ENCODE measurements at places on chromosomes 7 and 10.
A peak's percentile ranks its signal among the peaks of the same experiment; 100 is the strongest.

GRCh38 chr7:40429826-40430225 is 295.0 kb downstream of the SUGCT start:
- DNase-seq, result no peak

- DNase-seq, result no peak
Measured at GRCh38 chr7:151125846-151126481, 39.7 kb downstream of the AGAP3 start.

DNA sequence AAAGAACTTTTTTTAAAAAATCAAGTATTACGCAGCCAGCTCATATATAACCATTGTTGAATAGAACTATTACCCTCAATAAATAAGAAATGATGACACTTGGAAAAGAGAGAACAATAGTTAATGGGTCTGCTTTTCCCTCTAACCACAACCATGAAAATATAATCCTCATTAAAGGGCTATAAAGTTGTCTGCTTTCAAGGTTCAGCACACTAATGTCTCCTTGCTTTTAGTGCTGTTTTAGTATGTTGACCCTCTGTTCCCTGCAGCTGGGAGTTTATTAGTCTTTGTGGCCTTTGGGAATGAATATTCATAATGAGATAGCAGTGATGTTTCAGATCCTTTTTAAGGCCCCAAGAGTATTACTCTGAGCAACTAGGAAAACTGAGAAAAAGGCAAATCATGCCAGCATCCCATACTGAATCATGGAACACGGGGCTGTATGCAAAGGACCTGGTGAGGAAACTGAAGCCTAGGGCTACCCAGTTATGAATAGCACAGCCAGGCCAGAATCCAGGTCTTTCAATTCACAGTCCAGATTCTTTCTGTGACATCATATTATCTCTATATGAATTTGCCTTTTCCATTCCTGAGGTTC is 332.0 kb upstream of the LRGUK start:
- no peak for DNase-seq

GRCh38 chr10:118594392-118595063 is 920 bp downstream of the PRLHR start:
- peak; percentile 22 for DNase-seq

GRCh38 chr7:67659091-67659490 is 662.5 kb downstream of the TYW1 start:
- no peak for DNase-seq

DNA sequence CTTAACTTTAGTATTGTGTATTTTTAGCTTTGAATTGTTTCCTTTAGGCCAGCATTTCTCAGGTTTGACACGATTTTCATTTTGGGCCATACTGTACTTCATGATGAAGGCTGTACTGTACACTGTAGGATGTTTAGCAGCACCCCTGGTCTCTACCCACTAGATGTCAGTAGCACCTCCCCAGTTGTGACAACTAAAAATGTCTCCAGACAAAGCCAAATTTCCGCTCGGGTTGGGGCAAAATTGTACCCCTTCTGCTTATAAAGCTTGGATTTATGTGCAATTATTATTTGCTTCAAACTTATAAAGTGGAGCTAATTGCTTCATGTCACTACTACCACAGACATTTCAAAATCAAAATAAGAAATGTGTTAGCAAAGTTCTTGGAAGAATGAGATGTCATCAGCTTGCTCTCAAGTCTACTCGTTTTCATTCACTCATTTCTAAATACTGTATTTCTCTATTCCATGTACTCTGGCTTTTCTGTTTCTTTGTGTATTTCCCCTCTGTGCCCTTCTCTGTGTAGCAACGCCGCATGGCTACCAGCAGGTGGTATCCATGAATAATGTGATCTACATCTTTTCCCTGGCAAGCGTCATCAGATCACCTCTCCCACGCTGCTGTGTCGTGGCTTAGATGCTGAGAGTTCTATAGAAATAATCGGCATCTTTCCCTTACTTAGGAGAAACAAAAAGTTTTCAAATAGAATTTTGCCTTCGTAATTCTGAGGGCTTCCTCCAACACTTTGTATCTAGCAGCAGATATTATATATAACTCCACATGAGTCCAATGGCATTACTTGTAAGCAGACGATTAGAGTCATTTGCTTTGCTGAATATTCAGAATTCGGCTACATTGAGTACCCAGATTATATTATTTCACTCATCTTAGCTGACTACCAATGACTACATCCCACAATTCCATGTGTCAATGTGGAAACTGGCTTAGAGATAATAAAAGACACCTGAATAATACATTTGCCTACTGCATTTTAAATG is 47.8 kb upstream of the CALCR start:
- DNase-seq, result peak; percentile 22

GRCh38 chr10:124918191-124918830 is 23.6 kb upstream of the ZRANB1 start:
- peak; percentile 83 for DNase-seq

DNA sequence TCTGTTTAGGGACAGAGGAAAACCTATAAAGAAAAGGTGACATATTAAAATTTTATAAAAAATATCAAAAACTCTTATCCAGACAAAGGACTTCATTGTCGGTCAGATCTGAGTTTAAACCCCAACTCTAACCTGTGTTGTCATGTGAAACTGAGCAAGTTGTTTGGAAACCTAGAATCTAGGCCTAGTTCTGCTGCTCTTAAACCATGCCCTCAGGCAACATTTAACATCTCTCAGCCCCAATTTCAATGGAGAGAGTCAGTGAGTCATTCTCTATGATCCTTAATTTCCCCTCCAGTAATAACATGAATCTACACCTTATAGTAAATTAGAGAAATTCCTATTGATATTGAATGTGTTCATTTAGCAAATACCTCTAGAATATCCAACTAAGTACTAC is 192.3 kb downstream of the IMMP2L start:
- DNase-seq, result no peak

GRCh38 chr7:152354061-152354460 is 81.7 kb downstream of the KMT2C start:
- DNase-seq, result peak; percentile 65

- no peak for DNase-seq
Measured at GRCh38 chr7:29030781-29031275, 72.7 kb upstream of the TRIL start.

GRCh38 chr10:43308986-43309385 is 42.1 kb upstream of the RASGEF1A start:
- no peak for DNase-seq

Measured in AG10803 (cell line).